ENCODE measurements at places on chromosomes 6 and 20. TPM values are rescaled to one million over a fixed set of nuclear protein-coding genes. Genes with fewer than 3 reads are reported as not detected.

Gene RPS6KA2
- 23.8 TPM for total RNA-seq

Gene SYTL3
- 2.2 TPM for total RNA-seq

GRCh38 chr6:4677751-4678065 lies 98.5 kb upstream of the CDYL start:
- DNase-seq: no peak

- no peak for DNase-seq
Observed at GRCh38 chr6:114404339-114404955, 61.6 kb upstream of the HS3ST5 start.

- no peak for DNase-seq
Observed at GRCh38 chr20:1334761-1335160, 5.8 kb upstream of the SDCBP2 start.
